ENCODE measurements at places on chromosomes 3 and 15. TPM values are rescaled to one million over a fixed set of nuclear protein-coding genes. Genes with fewer than 3 reads are reported as not detected.

DNA sequence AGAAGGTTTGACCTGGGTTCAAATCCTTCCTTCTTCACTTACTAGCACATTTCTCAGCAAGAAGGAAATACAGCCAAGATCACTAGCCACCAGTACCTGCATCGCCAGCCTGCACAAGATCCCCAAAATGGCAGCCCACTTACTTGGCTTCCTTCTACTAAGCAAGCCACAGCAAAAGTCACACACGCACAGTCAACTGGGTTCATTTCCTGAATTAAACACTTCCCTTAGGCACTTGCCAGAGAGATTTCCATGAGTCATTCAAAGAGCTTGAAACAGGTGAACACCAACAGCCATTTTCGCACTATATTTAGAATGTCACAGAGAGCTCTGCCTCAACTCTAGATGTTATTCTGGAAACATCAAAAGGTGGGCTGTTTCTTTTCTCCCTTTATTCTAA, 42.6 kb downstream of the MGLL start:
- no peak overlapping the region for H3K27ac ChIP-seq
- peaks cover 3% of the 10 kb centered on the region for H3K27me3 ChIP-seq
- no peak overlapping the region for H3K4me3 ChIP-seq
- no peak for DNase-seq
- H3K4me1 ChIP-seq, result peaks cover 11% of the 10 kb centered on the region

GRCh38 chr3:87136066-87136596, 91.0 kb upstream of the CHMP2B start:
- no peak overlapping the region for H3K27ac ChIP-seq
- H3K4me1 ChIP-seq, result no peaks in the 10 kb centered on the region
- no peaks in the 10 kb centered on the region for H3K27me3 ChIP-seq

DNA sequence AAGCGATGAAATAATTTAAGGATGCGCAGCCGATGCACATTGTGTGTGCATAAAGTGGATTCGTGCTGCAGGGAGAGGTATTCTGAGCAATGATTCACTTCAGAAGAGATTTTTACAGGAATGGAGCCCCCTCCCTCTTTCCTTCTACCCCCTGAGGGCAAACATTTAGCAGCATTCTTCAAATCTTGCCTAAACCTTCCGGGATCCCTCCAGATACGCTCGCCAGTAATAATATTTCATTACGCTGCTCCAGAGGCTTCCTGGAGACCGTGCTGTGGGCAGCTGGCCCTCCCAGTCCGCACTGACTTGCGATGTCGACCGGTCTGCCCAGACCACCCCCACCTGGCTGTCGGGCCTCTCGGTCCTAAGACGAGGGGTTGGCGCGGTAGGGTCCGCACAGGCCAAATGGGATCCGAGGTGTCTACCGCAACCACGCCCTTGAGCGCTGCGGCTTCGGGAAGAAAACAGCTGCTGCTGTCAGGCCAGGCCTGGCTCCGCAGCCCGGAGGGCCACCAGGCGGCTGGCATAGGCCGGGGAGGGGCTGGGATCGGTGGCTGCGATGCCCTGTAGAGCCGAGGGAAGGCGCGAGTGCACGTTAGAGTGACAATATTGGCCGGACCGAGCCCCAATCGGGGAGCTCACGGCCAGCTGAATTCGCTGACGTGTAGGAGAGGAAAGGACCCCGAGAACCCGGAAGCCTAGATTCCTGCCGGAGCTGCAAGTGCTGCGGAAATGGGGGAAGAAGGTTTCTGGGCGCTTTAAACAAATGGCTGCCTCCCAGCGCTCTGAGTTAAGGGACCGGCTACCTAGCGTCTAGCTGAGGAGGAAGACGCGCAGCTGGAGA, 14.3 kb downstream of the ZIC4 start:
- DNase-seq, result no peak
- H3K27ac ChIP-seq, result peak overlapping the region; percentile 46
- H3K27me3 ChIP-seq, result peaks cover 65% of the 10 kb centered on the region
- peaks cover 9% of the 10 kb centered on the region for H3K36me3 ChIP-seq

GRCh38 chr3:12081826-12082225, 76.9 kb downstream of the TIMP4 start:
- no peak overlapping the region for H3K27ac ChIP-seq
- no peaks in the 10 kb centered on the region for H3K36me3 ChIP-seq
- no peak for DNase-seq
- no peak overlapping the region for H3K4me3 ChIP-seq
- no peaks in the 10 kb centered on the region for H3K4me1 ChIP-seq

GRCh38 chr3:24773798-24774197, 279.1 kb upstream of the THRB start:
- H3K36me3 ChIP-seq, result no peaks in the 10 kb centered on the region
- no peaks in the 10 kb centered on the region for H3K4me1 ChIP-seq
- no peak overlapping the region for H3K27ac ChIP-seq
- DNase-seq, result peak; percentile 25

DNA sequence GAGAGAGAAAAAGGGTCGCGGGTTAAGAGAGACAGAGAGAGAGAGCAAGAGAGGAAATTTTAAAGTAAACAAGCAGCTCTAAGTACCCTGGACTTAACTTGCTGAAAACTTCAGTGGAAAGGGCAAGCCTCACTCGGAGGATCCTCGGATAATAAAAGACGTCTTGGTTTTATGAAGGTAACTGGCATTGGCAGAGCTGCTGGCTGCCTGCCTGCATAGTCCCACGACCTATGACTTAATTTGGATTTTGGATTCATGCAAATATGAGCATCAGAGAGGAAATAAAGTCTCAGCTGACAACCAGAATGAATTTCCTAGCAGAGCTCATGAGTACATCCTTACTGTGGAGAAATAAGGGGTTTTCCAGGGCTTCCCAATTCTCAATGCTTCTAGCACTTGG, 95.1 kb upstream of the PDZRN3 start:
- no peaks in the 10 kb centered on the region for H3K27me3 ChIP-seq
- DNase-seq, result no peak
- H3K27ac ChIP-seq, result no peak overlapping the region
- no peak overlapping the region for H3K4me3 ChIP-seq
- no peaks in the 10 kb centered on the region for H3K4me1 ChIP-seq

DNA sequence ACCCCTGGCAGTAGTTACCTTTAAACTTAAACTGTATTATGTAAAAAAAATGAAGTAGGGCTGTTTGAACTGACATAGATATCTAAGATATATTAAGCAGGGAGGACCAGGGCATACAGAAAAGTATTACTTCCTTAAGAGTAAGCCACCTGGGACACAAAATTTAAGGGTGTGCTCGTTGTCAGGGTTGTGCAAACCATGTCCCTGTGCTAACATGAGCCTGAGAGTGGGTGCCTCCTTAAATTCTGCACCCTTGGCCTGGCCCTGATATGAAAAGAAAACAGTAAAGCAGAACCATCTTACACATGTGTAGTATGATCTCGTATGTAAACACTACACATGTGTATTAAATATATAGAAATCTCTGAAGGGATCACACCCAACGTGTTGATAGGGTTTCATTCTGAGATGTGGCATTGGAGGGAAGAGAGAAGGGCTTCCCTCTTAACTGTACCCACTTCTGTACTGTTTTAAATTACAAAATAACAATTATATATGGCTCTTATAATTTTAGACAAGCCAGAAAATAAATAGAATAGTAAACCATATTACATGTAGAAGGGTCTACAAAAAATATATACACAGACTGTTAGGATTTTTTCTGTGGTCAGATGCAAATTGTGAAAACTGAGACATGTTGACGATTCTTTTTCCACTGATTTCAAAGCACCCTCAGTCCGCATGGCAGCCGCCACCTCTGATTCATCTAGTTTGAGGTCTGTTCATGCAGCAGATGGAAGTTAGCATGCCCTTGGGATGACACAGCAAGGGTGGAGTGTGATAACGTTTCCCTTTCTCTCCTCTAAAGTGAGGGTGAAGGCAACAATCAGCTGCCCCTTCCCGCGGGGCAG, 400.8 kb upstream of the PROK2 start:
- no peak overlapping the region for H3K27ac ChIP-seq
- no peaks in the 10 kb centered on the region for H3K4me1 ChIP-seq
- no peak for DNase-seq
- no peak overlapping the region for H3K4me3 ChIP-seq
- peaks cover 5% of the 10 kb centered on the region for H3K27me3 ChIP-seq

DNA sequence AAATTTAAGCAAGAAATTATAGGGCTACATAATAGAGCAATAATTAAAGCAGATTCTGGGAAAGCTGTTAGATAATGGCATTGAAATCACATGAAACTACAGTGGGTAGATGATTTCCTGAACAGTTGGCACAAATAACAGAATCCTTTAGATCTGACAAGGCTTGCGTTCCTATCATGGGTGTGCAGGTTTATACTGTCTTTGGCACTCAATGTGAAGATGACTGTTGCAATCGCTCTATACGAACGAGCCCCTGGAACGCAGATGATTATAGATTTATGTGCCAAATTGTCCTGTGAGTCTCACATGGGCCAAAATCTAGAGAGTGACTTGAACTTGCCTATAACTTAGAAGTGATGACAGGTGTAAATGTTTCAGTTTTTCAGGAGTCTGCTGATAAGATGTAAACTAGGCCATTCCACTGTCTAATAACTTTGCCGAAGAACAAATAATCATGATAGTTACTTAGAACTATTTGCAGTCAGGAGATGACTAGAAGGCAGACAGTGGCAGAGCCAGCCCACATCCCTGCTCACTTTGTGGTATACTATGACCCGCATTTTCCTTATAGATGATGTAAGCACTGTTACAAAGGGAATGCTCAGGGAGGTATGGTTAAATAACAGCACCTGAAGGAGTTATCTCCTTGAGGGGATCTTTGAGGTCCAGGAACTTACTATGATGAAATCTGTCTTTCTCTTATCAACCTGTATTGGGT, 30.5 kb upstream of the TRPC1 start:
- no peaks in the 10 kb centered on the region for H3K4me1 ChIP-seq
- no peak overlapping the region for H3K27ac ChIP-seq
- H3K36me3 ChIP-seq, result no peaks in the 10 kb centered on the region
- no peaks in the 10 kb centered on the region for H3K27me3 ChIP-seq
- H3K4me3 ChIP-seq, result no peak overlapping the region

GRCh38 chr15:57236561-57237300, 139.6 kb upstream of the CGNL1 start:
- H3K36me3 ChIP-seq, result peaks cover 19% of the 10 kb centered on the region
- no peak for DNase-seq
- H3K27ac ChIP-seq, result no peak overlapping the region
- H3K27me3 ChIP-seq, result no peaks in the 10 kb centered on the region

- no peaks in the 10 kb centered on the region for H3K27me3 ChIP-seq
- H3K27ac ChIP-seq, result no peak overlapping the region
- H3K36me3 ChIP-seq, result no peaks in the 10 kb centered on the region
- H3K4me1 ChIP-seq, result no peaks in the 10 kb centered on the region
- DNase-seq, result no peak
- H3K4me3 ChIP-seq, result no peak overlapping the region
Measured at GRCh38 chr3:64122476-64122875, 99.2 kb upstream of the PSMD6 start.

GRCh38 chr15:29208352-29208751, 61.3 kb downstream of the NSMCE3 start:
- H3K36me3 ChIP-seq, result no peaks in the 10 kb centered on the region
- H3K27ac ChIP-seq, result no peak overlapping the region
- H3K27me3 ChIP-seq, result peaks cover 19% of the 10 kb centered on the region
- no peak overlapping the region for H3K4me3 ChIP-seq
- peaks cover 7% of the 10 kb centered on the region for H3K4me1 ChIP-seq

DNA sequence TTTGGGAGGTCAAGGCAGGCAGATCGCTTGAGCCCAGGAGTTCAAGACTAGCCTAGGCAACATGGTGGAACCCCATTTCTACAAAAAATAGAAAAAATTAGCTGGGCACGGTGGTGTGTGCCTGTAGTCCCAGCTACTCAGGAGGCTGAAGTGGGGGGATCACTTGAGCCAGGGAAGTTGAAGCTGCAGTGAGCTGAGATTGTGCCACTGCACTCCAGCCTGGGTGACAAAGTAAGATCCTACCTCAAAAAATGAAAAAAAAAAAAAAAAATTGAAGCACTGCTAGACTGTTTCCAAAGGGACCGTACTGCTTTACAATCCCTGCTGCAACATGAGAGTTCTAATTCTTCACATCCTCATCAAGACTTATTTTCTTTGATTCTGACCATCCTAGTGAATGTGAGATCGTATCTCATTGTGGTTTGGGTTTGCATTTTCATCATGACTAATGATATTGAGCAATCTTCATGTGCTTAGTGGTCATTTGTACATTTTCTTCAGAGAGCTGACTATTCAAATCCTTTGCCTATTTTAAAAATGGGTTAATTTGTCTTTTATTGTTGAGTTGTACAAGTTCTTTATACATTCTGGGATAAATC, 10.8 kb downstream of the CMTM8 start:
- peaks cover 3% of the 10 kb centered on the region for H3K27me3 ChIP-seq
- H3K27ac ChIP-seq, result no peak overlapping the region
- peaks cover 18% of the 10 kb centered on the region for H3K4me1 ChIP-seq
- H3K4me3 ChIP-seq, result no peak overlapping the region

The EIF4E3 gene
- total RNA-seq, result 59.4 TPM

The MYZAP gene
- not detected for total RNA-seq

The COLQ gene
- total RNA-seq, result 6.0 TPM

The GRK7 gene
- not detected for total RNA-seq

The ANKRD63 gene
- 0.37 TPM for total RNA-seq

The ARGFX gene
- total RNA-seq, result not detected

The DZIP1L gene
- total RNA-seq, result not detected

The CLN6 gene
- 69.7 TPM for total RNA-seq
